ENCODE measurements at places on chromosomes 1 and 21.
A peak's percentile ranks its signal among the peaks of the same experiment; 100 is the strongest.

- no peak for DNase-seq
Measured at GRCh38 chr1:5503556-5504363, 488.5 kb downstream of the NPHP4 start.

GRCh38 chr1:84876353-84876752, 16.7 kb downstream of the LPAR3 start:
- DNase-seq: peak; percentile 11

- DNase-seq: no peak
Measured at GRCh38 chr1:199585392-199585791, 442.1 kb upstream of the NR5A2 start.

DNA sequence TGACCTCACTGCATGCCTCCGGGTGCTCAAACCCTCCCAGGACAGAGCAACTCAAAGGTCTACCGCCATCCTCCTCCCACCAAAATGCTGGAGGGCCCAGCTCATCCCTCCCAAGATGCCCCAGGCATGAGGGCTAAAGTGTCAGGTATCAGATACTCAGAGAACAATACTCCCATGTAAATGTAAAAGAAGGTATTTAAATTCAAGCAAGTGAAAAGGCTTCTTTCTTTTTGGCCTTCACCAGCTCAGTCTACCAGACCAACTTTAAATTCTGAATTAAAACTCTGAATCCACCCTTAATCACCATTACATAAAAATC, 3.0 kb downstream of the PARP1 start:
- no peak for DNase-seq

DNA sequence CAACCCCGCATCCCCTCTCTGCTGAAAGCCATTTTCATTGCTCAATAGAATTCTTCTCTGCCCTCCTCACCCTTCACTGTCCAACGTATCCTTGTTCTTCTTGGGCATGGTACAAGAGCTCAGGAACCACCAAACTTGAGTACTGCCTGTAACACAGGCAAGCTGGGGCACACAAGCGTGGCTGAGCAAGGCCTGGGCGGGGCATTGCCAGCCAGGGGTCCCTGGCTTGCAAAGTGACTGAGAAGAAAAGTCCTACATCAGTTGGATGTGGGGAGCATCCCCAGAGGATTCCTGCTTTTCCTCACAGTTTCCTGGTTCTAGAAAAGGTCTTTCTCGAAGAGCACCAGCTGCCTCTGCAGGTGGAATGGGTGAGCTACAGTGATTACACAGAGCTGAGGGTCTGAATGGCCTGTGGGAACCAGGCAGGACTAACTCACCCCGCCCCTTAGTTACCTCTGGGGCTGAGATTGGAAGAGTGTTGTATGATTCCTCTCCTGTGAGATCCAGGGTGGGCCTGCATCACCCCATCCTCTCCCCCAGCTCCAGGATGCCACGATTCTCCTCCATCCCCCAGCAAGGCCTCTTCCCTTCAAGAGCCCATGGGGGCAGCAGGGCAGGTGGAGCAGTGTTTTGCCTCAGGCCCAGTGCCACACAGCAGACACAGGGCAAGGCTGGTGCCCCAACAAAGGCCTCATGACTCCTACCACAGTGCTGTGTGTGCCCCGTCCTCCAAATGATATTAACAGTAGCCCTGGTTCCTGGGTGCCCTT, 121.9 kb downstream of the MATN1 start:
- DNase-seq: no peak

GRCh38 chr1:198943484-198944187, 304.8 kb downstream of the PTPRC start:
- no peak for DNase-seq

GRCh38 chr1:20483833-20484518, 2.0 kb downstream of the CAMK2N1 start:
- DNase-seq: no peak

DNA sequence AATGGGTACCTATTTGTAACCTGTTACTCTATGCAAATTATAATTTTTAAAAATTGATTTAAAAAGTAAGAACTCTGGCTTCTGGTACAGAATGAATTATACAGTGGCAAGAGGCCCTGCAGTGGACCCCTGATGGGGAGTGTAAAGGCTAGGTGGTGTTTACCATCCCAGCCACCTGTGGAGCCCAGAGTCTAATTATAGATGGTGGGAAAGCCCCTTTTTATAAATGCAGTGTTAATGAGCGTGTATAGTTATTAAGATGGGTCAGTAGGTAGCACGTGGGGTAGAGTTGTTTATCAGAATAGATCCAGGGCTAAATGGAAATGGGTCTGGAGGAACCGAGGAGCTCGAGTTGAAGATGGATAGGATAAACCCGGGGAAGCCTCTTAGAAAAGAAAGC, 13.9 kb upstream of the PRELP start:
- DNase-seq: no peak

DNA sequence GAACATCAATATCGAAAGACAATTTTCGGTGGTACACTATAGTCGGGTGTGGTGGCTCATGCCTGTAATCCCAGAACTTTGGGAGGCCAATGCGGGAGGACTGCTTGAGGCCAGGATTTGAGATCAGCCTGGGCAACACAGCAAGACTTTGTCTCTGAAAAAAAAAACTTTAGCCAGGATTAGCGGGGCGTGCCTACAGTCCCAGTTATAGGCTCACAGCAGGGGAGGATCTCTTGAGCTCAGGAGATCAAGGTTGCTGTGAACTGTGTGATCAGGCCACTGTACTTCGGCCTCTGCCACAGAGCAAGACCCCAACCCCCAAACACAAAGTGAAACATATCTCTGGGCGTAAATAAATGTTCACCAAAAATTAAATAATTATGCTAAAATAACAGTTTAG, 1.6 kb downstream of the TADA1 start:
- DNase-seq: no peak

GRCh38 chr1:192852001-192852947, 43.4 kb downstream of the RGS2 start:
- no peak for DNase-seq

DNA sequence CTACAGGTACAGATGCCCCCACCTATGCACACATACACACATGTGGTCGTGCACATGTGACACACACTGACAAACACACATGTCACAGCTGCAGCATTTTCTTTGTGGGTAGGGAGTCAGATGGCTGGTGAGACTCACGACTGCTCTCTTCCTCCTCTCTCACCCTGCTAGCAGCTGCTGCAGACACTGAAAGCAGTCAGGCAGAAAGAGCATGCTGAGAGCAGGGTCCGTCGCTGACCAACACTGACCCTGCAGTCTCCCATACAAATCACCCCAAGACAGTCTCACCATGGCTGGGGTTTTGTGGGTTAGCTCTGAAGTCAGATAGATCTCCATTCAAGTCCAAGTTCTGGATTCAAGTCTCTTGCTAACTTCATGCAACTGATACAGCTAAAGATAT, 188.3 kb downstream of the ASTN1 start:
- no peak for DNase-seq

DNA sequence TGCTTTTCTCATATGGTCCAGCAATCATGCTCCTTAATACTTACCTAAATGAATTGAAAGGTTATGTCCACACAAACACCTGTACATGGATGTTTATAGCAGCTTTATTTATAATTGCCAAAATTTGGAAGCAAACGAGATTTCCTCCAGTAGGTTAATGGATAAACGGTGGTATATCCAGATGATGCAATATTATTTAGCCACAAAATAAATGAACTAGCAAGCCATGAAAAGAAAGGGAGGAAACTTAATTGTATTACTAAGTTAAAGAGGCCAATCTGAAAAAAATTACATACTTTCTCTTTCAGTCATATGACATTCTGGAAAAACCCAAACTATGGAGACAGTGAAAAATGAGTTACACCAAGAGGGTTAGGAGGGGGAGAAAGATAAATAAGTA, 76.3 kb upstream of the LRRC7 start:
- no peak for DNase-seq

- DNase-seq: no peak
Measured at GRCh38 chr1:240308096-240308495, 216.4 kb downstream of the FMN2 start.

DNA sequence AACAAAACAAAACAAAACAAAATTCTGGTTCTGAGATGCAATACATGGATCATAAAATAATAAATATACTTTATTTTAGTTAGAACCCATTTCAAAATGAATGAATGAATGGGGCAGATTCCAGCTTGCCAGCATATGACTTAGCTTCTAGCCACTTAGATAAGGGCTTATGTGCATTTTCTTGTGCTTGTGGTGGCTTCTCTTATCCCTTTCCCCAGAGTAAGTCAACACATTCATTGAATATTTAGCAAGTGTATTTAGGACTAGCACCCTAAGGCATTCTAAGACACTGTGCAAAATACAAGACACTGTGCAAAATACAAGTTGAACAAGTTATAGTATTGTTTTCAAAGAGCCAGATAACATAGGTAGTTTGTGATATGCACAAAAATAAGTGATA, 4.7 kb downstream of the ADIPOR1 start:
- no peak for DNase-seq

GRCh38 chr1:206963119-206963712, 7.0 kb downstream of the FCAMR start:
- no peak for DNase-seq

DNA sequence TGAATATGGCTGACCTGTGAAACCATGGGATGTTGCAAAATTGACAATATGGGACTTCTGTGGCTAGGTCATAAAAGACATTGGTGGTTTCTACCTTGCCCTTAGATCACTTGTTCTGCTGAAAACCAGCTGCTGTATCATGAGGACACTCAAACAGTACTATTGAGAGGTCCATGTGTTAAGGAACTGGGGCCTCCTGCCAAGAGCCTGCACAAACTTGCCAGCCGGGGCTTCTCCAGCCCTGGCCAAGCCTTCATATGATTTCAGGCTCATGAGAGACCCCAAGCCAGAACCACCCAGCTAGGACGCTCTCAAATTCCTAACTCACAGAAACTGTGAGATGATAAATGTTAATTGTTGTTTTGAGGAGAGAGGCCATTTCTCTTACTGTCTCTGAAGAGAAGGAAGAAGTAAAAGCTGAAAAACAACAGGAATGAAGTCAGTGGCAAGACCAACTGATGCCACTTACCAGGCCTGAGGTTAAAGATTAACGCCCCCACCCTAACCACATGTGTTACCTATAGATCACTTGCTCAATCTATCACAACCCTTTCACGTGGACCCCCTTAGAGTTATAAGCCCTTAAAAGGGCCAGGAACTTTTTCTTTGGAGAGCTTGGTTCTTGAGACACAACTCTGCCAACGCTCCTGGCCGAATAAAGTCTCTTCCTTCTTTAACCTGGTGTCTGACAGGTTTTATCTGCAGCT, 3.9 kb upstream of the PITHD1 start:
- DNase-seq: no peak

DNA sequence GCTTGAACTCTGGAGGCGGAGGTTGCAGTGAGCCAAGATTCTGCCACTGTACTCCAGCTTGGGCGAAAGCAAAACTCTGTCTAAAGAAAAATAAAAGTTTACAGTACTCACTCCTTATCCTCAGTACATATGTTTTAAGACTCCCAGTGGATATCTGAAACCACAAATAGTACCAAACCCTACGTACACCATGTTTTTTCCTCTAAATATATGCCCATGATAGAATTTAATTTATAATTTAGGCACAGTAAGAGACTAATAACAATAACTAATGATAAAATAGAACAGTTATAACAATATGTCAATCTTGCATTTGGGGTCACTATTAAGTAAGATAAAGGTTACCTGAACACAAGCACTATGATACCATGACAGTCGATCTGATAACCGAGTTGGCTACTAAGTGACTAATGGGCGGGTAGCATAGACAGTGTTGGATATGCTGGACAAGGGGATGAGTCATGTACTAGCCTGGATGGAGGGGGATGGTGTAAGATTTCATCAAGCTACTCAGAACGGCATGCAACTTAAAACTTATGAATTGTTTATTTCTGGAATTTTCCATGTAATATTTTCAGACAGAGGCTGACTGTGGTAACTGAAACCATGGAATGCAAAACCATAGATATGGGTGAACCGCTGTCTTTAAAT, 43.7 kb downstream of the ST7L start:
- DNase-seq: no peak

GRCh38 chr1:205942631-205943159, 561 bp downstream of the SLC26A9 start:
- no peak for DNase-seq

DNA sequence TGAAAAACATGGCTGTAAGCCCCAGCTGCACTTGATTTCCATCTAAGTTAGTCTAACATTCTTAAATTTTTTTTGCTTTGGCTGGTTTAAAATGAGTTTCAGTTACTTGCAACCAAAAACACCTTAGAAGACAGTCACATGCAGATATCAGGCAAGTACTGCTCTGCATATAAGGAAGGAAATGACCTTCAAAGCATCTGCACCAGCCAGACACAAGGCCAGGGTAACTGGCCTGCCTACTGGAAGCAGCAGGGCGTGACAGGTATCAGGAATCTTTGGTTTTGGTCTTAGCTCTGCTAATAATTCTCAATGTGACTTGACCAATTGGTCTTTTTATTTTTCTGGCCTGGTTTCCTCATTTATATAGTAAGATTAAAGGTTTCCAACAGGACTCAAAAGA, 33.5 kb downstream of the SCYL3 start:
- DNase-seq: no peak

DNA sequence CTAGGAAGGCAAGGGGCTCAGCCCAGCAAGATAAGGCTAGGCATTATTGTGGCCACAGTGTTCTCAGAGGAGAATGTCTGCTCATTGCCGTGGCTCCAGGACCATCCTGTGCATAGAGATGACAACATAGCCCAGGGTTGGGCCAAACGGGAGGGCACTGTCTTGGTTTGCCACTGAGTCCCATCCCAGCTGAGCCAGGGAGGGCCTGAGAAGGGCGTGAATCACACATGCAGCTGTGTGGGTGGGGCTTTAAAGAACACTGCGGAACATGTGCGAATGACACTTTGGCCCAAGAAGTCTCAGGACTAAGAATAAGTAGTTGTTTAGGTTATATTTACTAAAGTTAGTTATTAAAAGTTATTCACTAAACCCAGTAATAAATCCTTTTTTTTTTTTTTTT, 18.5 kb downstream of the CHAF1B start:
- no peak for DNase-seq

DNA sequence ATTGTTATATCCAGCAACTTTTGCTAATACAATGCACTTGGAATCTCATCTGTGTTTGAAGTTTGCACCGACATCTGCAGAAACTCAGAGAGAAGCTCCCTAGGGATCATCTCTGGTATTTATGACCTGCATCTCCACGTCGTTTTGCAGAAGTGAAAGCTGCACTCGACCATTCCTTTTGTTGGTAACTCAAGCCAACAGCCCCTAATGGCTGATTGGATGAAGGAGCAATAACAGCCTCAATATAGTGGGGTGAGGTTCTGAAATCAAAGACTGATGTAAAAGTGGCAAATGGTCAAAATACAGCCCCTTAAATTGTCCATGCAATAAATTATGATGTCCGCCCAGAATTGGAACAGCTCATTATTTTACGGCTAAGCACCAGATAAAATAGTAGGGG, 344.2 kb upstream of the KAZN start:
- DNase-seq: no peak

DNA sequence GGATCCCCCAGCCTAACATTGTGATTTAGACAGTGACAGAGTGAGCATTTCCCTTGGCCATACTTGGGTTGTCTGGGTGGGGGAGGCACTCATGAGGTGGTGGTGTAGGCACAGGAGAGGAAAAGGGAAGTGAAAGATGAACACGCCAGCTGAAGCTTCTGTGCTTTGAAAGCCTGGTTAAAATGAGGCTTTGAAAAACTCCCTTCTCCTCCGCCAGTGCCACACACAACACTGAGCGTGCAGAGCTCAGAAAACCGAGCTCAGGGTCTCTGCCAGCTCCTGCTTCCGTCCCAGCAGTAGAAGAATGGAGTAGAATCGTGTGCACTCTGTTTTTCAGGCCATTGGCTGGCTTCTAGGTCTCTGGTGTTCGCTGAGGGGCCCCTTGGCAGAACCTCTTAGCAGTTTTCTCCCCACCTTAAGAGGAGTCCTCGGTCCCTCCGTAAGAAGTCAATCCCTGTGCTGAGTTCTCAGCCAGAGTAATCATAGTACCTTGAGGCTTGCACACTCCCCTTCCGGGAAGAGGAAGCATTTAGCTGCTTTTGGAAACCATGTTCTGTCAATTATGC, 12.9 kb downstream of the PLEKHM2 start:
- DNase-seq: no peak

Measured in activated gamma-delta T cell treated with anti-CD3 and anti-CD28 coated beads, Interleukin-2, amount 50 U/mL, for 16 hours (primary cell).